GM23248 (cell line): ENCODE measurements at places on chromosomes 1 and 21.
A peak's percentile ranks its signal among the peaks of the same experiment; 100 is the strongest.

- DNase-seq, result peak; percentile 87
- no peaks in the 10 kb centered on the region for H3K27me3 ChIP-seq
- H3K27ac ChIP-seq, result peak overlapping the region; percentile 70
- H3K4me1 ChIP-seq, result peaks cover 17% of the 10 kb centered on the region
Measured at GRCh38 chr21:28805885-28806284, 186.8 kb downstream of the LTN1 start.

- peaks cover 15% of the 10 kb centered on the region for H3K27me3 ChIP-seq
- no peaks in the 10 kb centered on the region for H3K36me3 ChIP-seq
- H3K4me1 ChIP-seq, result no peaks in the 10 kb centered on the region
- H3K27ac ChIP-seq, result no peak overlapping the region
- H3K4me3 ChIP-seq, result no peak overlapping the region
Measured at GRCh38 chr21:38688068-38688467, 117.7 kb upstream of the ETS2 start.

- no peaks in the 10 kb centered on the region for H3K27me3 ChIP-seq
- no peak for DNase-seq
- H3K4me3 ChIP-seq, result no peak overlapping the region
- H3K36me3 ChIP-seq, result no peaks in the 10 kb centered on the region
Measured at GRCh38 chr21:43884012-43884860, 19.2 kb downstream of the AGPAT3 start.

DNA sequence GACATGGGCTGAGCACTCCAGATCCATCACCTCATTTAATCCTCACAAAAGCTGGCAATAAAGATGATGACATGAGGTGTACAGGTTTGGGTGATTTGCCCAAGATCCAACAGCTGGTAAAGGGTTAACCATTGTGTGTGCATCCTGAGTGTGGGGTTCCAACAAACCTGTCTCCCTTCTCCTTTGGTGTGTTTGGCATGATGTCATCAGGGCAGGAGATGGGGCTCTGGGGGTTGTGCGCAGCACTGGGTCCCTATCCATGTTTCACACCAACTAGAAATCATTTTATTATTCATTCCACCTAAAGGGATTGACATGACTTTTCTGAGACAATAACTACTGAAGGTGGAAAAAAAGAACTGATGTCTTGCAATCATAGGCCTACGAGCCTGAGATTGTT is 452.5 kb downstream of the SIPA1L2 start:
- no peaks in the 10 kb centered on the region for H3K27me3 ChIP-seq
- H3K27ac ChIP-seq, result no peak overlapping the region
- H3K4me1 ChIP-seq, result no peaks in the 10 kb centered on the region
- no peaks in the 10 kb centered on the region for H3K36me3 ChIP-seq

DNA sequence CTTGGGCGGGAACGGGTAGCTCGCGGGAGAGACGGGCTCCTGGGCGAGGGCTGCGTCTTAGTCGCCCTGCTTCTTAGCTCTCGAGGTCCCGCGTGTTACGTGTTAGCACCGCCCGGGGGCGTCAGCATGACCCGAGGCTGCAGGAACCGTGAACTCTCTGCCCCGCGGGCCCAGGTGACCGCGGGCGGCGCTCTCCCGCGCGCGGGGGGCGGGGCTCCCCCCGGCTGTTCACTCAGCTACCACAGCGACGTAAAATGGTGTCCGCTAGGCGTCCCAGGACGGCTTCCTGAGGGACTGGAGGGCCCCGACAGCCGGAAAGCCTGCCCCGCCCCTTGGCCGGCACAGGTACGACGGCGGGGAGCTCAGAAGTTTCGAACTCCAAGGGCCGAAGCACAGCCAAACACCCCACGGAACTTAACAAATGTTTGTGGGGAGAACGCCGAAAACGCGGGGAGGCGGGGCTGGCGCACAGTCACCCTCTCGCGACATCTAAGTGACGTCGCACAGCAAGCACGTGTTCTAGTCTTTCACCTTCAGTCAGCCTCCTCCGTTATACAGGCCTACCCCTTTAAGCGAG is 780 bp upstream of the RBM15 start:
- peak overlapping the region; percentile 98 for H3K27ac ChIP-seq
- H3K27me3 ChIP-seq, result no peaks in the 10 kb centered on the region
- H3K4me3 ChIP-seq, result peak overlapping the region; percentile 98
- peak; percentile 90 for DNase-seq
- peaks cover 40% of the 10 kb centered on the region for H3K4me1 ChIP-seq

DNA sequence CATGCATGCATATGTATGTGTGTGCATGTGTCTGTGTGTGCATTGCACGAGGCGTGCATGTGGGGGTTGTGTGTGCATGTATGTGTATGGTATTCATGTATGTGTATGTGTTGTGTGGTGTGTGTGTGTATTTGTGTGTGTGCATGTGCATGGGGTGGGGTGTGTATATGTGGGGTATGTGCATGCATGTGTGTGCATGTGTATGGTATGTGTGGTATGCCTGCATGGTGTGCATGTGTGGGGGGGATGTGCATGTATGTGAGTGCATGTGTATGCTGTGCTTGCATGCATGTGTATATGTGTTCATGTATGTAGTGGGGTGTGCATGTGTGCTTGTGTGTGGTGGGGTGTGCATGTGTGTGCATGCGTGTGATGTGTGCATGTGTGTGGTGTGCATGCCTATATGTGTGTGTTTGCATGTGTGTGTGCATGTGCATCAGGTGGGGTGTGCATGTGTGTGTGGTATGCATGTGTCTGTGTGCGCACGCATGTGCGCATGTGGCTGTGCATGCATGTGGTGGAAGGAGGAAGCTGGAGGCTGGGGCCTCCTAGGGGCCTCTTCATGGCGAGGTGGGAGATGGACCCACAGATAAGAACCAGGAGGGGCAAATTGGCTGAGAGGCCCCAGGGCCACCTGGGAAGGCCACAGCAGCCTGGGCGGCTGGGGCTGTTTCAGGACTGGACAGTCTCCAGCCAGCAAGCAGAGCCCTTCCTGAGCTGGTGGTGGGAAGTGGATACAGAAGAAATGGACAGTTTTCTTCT is 35.9 kb upstream of the ARF1 start:
- no peak overlapping the region for H3K4me3 ChIP-seq
- no peak for DNase-seq
- no peak overlapping the region for H3K27ac ChIP-seq

- H3K36me3 ChIP-seq, result no peaks in the 10 kb centered on the region
- DNase-seq, result peak; percentile 81
- H3K27ac ChIP-seq, result peak overlapping the region; percentile 38
- H3K4me1 ChIP-seq, result peaks cover 12% of the 10 kb centered on the region
- H3K27me3 ChIP-seq, result no peaks in the 10 kb centered on the region
- H3K4me3 ChIP-seq, result no peak overlapping the region
Measured at GRCh38 chr1:121483961-121484424, 299.2 kb downstream of the SRGAP2C start.

DNA sequence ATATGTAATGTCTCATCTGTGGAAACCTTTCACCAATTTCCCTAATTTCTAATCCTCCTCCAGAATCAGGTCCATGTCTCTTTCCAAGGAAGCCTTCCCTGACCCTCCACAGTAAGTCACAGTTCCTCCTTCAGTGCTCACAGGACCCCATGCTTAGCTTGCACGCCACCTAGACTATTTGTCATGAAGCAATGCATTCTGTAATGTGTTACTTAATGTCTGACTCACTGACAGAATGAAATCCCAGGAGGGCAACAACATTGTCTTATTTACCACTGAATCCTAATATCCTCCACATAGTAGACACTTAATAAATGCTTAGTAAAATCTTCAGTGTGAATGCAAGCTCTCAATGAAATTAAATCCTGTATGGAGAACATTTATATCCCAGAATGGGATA is 245.9 kb upstream of the PLD5 start:
- no peaks in the 10 kb centered on the region for H3K27me3 ChIP-seq
- H3K4me3 ChIP-seq, result no peak overlapping the region
- DNase-seq, result no peak
- no peak overlapping the region for H3K27ac ChIP-seq
- no peaks in the 10 kb centered on the region for H3K4me1 ChIP-seq
- no peaks in the 10 kb centered on the region for H3K36me3 ChIP-seq

GRCh38 chr21:39851002-39851618 is 16.1 kb upstream of the PCP4 start:
- H3K4me1 ChIP-seq, result no peaks in the 10 kb centered on the region
- no peaks in the 10 kb centered on the region for H3K36me3 ChIP-seq
- H3K27ac ChIP-seq, result no peak overlapping the region
- no peaks in the 10 kb centered on the region for H3K27me3 ChIP-seq
- no peak overlapping the region for H3K4me3 ChIP-seq

- H3K4me1 ChIP-seq, result peaks cover 9% of the 10 kb centered on the region
- H3K36me3 ChIP-seq, result no peaks in the 10 kb centered on the region
- peak within 1 kb of the TSS; percentile 89 for H3K4me3 ChIP-seq
- DNase-seq, result peak; percentile 94
Measured at GRCh38 chr1:229270547-229271447, at the start of gene RAB4A. Gene RAB4A (plus strand): TSS chr1:229271111. CDS start chr1:229271340, 229 bp downstream.

DNA sequence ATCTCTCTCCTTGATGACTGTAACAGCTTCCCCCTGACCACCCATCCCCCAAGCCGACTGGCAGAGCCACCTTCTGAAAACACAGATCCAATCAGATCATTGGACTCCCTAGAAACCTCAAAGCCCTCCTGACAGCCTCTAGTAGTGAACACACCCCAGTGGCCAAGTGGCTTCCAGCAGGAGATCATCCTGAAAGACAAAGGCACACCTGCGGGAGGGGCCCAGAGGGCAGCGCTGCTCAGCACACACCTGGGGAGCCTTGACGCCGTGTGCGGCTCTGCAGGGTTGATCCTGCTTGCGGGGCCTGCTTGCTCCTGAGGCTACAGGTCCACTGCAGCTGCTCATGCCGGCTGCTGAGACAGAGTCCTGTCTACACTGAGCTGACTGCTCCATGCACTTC is 41.5 kb downstream of the SLC66A1 start:
- no peak overlapping the region for H3K27ac ChIP-seq
- no peak overlapping the region for H3K4me3 ChIP-seq
- no peak for DNase-seq

GRCh38 chr21:46559291-46559983 is 45.4 kb downstream of the S100B start:
- no peak overlapping the region for H3K27ac ChIP-seq
- H3K4me1 ChIP-seq, result no peaks in the 10 kb centered on the region
- H3K27me3 ChIP-seq, result no peaks in the 10 kb centered on the region
- no peak for DNase-seq
- H3K36me3 ChIP-seq, result peaks cover 12% of the 10 kb centered on the region; the same call in 1 of the 2 replicates

GRCh38 chr1:172070055-172070454 is 228.8 kb downstream of the DNM3 start:
- no peak overlapping the region for H3K4me3 ChIP-seq
- DNase-seq, result no peak
- H3K27me3 ChIP-seq, result no peaks in the 10 kb centered on the region
- H3K27ac ChIP-seq, result no peak overlapping the region
- H3K4me1 ChIP-seq, result no peaks in the 10 kb centered on the region
- H3K36me3 ChIP-seq, result no peaks in the 10 kb centered on the region

GRCh38 chr1:53592985-53593757 is 134.0 kb downstream of the DMRTB1 start:
- H3K27ac ChIP-seq, result no peak overlapping the region
- H3K4me1 ChIP-seq, result no peaks in the 10 kb centered on the region
- no peak for DNase-seq
- H3K36me3 ChIP-seq, result no peaks in the 10 kb centered on the region
- no peak overlapping the region for H3K4me3 ChIP-seq

DNA sequence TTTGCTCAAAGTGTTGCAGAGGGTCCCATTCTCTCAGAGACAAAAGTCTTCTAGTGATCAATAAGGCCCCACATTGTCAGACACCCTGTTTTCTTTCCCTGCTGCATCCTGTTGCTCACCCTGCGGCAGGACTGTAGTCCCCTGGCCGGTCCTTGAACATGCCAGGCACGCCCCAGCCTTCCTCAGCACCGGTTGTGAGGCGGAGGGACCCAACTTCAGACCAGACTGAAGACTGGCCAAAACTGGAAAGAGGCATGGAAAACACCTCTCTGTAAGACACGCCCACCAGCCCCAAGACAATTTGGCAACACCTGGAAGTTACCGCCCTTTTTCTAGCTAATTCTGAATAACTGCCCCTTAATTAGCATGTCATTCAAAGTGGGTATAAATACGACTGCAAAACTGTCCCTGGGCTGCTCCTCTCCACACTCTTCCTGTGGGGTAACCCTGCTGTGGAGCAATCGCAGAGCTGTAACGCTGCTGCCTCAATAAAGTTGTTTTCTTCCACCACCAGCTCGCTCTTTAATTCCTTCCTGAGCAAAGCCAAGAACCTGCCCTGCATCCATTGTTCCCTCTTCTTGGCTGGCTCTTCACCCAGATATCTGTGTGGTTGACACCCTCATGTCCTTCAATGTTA is 23.8 kb downstream of the PLA2G2A start:
- no peak for DNase-seq
- no peaks in the 10 kb centered on the region for H3K36me3 ChIP-seq
- peaks cover 28% of the 10 kb centered on the region for H3K27me3 ChIP-seq
- H3K4me1 ChIP-seq, result no peaks in the 10 kb centered on the region

DNA sequence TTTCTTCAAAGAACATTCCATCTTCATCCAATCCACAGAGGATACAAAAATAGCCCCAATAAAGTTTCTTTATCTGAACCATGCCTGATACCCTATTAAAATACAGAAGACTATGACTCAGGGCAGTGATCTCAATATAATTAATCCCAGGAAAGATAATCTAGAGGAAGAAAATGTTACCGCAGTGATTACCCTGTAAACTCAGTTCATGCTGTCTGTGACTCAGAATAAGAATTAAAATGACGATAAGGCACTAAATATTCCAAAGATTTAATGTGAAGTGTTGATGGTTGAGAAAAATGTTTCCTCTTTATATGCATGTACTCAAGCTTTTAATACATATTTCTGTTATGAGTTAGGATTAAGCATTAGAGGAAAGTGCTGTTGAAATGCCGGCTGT is 88.6 kb upstream of the LYPLAL1 start:
- peak; percentile 79 for DNase-seq
- no peaks in the 10 kb centered on the region for H3K36me3 ChIP-seq
- H3K4me3 ChIP-seq, result no peak overlapping the region
- no peaks in the 10 kb centered on the region for H3K27me3 ChIP-seq
- H3K4me1 ChIP-seq, result peaks cover 47% of the 10 kb centered on the region
- H3K27ac ChIP-seq, result peak overlapping the region; percentile 27; the same call in 1 of the 2 replicates

- no peaks in the 10 kb centered on the region for H3K4me1 ChIP-seq
- H3K27ac ChIP-seq, result no peak overlapping the region
- no peak overlapping the region for H3K4me3 ChIP-seq
- no peaks in the 10 kb centered on the region for H3K27me3 ChIP-seq
- H3K36me3 ChIP-seq, result no peaks in the 10 kb centered on the region
Measured at GRCh38 chr21:31182231-31183140, 144.2 kb upstream of the KRTAP19-8 start.

DNA sequence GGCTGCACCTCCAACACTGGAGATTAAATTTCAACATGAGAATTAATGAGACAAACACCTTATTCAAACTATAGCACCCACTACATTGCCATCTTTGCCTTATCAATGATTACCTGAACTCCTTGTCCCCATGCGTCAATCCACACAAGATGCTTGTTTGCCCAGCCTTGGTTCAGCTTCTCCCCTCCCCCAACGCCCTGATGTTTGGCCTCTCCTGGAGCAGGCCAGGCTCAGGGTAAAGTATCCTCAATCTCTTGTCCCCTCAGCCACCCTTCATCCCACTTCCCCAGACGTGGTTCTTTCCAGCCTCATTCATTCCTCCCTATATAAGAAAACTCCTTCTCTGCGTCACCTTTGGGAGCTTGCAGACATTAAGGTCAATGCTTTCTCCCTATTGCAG is 11.8 kb upstream of the TRIM17 start:
- H3K4me3 ChIP-seq, result no peak overlapping the region
- no peaks in the 10 kb centered on the region for H3K4me1 ChIP-seq
- no peaks in the 10 kb centered on the region for H3K36me3 ChIP-seq
